Activated CD4-positive, alpha-beta T cell treated with anti-CD3 and anti-CD28 coated beads, Interleukin-2, amount 50 U/mL, for 24 hours (primary cell): ENCODE measurements at places on chromosomes 6 and 20.

- DNase-seq: no peak
These were observed 82.2 kb upstream of the OPRM1 start for GRCh38 chr6:153956808-153957207.

- DNase-seq: no peak
These were observed 87.4 kb upstream of the FOXQ1 start for GRCh38 chr6:1224514-1224913.

- DNase-seq: no peak
These were observed 231.9 kb upstream of the SGK1 start for GRCh38 chr6:134549854-134550253.

GRCh38 chr6:166903500-166903899, 52.9 kb downstream of the RNASET2 start:
- DNase-seq: no peak

- no peak for DNase-seq
These were observed 604 bp upstream of the RAB5IF start for GRCh38 chr20:36604952-36605398.

- DNase-seq: no peak
These were observed 12.1 kb upstream of the MLN start for GRCh38 chr6:33815854-33816253.

GRCh38 chr6:108100003-108100402, 25.5 kb upstream of the OSTM1 start:
- no peak for DNase-seq

- DNase-seq: no peak
These were observed 381.6 kb upstream of the CNR1 start for GRCh38 chr6:88547768-88548167.

- DNase-seq: no peak
These were observed 21.7 kb downstream of the SEC63 start for GRCh38 chr6:107936162-107936909.

DNA sequence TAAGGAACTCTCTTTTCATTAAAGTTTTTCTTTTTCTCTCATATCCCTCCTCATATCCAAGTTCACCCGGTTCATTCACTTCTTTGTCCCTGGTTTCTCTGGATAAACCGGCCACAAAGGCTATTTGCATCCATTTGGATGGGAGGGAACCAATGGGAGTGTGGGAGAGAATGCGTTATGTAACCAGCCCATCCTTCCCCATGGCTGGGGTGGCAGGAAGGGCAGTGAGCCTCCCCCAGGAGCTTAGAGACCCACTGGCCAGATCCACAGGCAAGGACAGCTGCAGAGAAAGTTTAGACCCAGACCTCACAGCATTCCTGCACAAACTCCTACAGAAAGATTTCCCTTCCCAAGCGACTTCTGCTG, 10.7 kb downstream of the CASS4 start:
- no peak for DNase-seq

- DNase-seq: no peak
These were observed 91.9 kb upstream of the CCDC28A start for GRCh38 chr6:138681627-138682026.

DNA sequence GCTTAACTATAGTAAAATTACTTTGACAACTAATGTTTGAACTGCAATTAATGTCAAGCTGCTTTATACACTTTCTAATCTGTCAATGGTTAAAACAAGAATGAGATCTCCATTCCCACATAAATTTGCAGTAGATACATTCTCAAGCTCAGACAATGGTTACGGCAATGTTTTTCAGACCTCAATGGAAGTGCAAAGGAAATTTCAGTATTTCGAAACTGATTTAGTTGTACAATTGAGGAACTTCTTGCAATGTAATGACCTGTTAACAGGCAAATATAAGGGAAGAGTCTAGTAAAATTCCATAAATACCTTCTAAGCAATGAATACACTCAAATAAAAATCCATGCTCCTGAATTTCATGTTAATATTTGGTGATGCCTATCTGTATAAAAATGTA, 94.7 kb downstream of the ADTRP start:
- DNase-seq: no peak

DNA sequence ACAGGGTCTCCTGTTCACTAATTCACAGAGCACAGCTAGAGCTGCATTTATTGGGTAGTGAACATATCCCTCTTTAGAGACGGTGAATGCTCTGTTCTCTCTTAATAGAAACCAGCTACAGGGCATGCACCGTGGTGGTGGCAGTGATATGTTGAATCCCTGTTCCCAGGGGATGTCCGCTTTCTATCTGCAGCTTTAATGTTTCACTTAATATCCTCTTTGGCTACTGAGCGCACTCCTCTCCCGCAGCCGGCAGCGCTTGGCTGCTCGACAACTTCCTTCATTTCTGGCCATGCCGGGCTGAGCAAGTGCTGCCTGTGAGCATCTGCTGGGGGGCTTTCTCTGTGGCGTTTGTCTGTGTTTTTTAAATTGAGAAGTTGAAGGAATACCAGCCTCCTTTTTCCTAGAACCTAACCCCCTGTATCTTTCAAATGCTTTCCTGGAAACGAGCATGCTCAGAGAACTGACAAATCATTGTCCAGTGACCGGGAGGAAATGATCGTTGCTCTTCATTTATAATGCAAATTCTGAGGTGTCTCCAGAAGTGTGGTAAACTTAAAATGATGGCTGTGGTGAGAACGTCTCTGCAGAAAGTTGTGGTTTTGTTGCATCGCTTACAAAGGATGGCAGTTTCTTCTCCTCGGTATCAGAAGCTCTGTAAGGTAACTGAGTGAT, 297.9 kb downstream of the UTRN start:
- DNase-seq: no peak

- DNase-seq: no peak
These were observed 95.5 kb upstream of the SCP2D1 start for GRCh38 chr20:18718129-18718528.

DNA sequence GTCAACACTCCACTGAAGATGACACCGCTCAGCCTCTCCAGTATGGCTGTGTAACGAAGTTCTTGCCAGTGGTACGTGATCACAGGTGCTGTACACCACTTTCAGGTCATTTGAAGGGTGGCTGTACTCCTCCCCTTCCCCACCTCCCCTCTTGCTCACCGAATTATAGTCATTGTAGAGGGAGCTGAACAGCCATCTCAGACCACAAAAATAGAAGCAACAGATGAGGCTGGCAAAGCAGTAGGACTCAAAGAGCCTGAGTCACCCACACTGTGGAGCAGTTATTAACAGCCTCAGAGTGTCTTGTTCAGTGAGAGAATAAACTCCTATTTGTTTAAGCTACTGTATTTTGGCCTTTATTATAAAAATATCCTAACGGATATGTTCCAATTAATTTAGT, 192.5 kb upstream of the MCHR2 start:
- no peak for DNase-seq

DNA sequence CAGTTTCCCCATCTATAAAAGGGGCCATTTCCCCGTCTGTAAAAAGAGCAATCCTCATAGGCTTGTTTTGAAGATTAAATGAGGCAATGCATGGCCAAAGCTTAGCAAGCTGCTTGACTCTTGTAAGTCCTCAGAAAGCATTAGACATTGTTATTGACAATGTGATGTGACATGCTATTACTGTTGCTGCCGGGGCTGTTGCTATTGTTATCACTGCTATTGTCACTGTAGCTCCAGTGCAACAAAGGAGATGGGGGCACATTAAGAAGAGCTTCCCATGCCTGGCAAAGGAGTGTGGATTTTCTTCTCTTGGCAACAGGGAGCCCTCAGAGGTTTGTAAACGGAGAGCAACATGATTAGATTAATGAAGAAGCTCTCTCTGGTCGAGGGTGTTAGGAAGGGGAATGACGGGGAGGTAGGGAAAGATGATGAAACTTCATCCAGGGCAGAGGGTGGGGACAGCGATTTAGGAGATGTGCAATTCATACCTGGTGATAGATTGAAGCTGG, 33.1 kb upstream of the FAM83D start:
- no peak for DNase-seq

DNA sequence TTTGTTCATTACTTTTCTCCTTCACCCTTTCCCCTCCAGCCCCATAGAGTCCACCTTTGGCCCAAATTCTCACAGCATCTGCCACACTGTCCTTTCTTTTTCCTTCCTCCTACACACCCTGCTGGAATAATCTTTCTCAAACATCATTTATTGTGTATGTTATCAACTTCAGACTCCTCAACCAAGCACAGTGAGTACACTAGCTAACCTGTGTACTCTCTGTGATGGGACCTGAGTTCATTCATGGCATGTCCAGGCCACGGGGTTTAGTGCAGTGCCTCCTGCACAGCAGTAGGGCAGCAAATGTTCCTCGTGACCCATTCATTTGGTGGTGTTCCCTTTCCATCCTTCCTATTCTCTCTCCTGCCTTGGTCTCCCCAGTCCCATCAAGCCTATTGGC, 7.1 kb upstream of the ARMC12 start:
- no peak for DNase-seq

GRCh38 chr20:56322681-56323080, 36.1 kb upstream of the FAM210B start:
- DNase-seq: no peak

DNA sequence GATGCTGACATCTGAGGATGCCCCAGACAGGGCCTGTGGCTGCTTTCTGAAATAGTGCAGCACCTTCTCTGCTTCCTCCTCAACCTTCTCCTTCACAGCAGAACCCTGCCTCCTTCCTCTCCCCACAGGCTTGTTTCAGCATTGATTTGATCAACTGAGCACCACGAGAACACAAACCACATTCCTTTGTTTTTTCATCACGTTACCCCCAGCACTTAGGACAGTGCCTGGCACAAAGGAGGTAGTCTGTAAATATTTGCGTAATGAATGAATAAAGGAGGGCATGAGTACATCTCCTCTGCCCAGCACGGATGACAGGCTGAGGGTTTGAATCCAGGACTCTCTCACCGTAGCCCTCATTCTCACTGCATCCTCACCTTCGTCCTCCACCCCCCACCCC, 21.3 kb upstream of the WFDC2 start:
- no peak for DNase-seq

DNA sequence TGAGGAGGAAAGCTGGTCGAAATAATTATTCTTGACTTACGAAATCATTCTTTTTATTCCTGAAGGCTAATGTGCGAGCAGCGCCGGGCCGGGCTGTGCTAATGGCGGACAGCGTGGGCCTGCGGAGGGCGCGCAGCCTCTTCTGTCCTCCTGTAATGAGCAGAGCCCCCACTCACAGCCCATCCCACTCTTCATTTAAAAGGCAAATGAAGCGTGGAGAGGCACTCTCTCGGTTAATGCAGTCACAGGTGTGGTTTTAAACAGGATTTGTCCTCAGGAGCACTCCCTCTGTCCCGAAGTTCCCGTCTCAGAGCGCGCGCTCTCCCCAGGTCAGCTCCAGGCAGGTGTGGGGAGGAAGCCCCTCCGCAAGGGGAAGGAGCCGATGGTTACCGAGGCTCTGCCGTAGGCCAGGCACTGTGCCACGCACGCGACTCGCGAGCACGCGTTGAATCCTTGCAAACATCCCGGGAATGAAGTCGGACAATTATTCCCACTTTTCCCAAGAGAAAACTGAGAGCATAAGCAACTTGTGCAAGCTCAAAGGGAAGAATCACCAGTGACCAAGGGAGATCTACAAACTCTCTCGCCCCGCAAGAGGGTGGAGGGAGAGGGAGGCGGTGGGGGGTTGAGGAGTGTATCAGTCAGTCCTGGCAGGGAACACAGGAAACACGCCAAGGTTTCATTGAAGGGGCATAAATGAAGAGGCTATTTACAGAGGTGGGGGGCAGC, 35.5 kb upstream of the ZFAND3 start:
- no peak for DNase-seq

DNA sequence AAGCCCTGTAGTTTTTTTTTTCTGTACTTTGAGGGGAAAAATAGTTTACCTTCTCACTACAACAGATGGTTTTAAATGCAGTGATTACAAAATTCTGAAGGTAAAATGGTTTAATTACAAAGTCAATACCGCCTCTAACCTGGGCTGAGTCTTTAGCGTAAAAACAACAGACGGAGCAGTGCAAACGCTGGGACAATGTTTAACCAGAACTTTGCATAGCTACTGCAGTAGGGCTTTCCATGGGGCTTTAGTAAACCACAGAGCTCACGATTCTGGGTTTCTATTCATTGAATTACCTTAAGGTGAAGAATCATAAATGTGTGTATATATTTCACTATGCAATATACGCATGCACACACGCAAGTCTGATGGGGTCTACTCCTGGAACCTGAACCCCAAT, 77.9 kb downstream of the RFX6 start:
- no peak for DNase-seq

- no peak for DNase-seq
These were observed 17.7 kb downstream of the GTF2H5 start for GRCh38 chr6:158185729-158186456.

DNA sequence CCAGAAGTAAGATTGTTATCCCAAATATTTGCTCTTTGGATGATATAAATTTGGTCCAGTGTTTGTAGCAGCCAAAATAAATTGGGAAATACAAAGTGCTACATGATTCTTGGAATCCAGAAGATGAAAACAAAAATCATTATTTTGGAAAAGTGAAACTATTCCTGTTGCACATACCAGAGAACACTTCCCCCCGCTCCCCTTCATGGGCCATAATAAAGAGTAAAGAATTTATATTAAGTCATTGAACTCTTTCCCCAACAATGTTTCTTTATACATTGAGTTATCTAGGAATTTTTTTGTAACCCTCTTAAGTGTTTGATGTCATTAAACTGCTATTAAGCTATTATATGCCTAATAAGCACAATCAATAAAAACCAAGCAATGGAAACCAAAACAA, 490.4 kb upstream of the HS3ST5 start:
- no peak for DNase-seq

DNA sequence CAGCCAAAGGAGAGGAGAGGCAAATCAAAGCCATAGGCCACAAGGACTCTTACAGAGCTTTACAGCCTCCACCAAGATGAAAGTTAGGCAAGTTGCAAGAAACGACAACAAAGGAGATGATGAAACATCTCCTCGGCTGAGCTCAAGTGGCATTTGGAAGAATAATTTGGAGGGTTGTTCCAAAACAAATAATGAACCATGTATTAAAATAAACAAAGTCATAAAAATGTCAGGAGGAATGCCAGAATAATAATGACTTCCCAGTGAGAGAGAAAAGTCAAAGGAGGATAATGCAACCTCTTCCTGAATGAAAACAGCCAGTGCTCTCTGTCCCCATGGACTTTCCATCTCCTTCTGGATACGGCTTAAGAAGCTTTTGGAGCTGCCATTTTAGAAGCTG, 371.4 kb upstream of the ID4 start:
- no peak for DNase-seq

GRCh38 chr20:41029150-41029901, 704 bp downstream of the TOP1 start:
- DNase-seq: no peak

DNA sequence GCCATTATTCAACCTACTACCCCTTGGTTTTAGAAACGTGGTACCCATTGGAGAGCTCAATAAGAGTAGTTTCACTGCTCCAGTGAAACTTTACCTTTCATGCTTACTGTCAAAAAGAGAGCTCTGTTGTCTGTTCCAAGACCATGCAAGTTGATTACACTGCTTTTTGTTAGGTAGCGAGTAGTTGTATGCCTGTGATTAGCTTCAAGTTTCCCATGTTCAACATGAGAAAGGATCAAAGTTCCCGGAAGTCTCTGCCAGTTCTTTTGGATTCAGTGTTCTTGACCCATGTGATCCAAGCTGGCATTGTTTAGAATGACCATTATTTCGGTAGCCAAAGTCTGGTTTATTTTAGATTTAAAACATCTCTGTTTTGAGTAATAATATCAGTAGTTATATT, 107.1 kb downstream of the ZFAND3 start:
- DNase-seq: no peak
